ENCODE measurements at places on chromosomes 5 and 9.
A peak's percentile ranks its signal among the peaks of the same experiment; 100 is the strongest.

GRCh38 chr9:72980600-72981265, 27.9 kb upstream of the ALDH1A1 start:
- no peak for DNase-seq

DNA sequence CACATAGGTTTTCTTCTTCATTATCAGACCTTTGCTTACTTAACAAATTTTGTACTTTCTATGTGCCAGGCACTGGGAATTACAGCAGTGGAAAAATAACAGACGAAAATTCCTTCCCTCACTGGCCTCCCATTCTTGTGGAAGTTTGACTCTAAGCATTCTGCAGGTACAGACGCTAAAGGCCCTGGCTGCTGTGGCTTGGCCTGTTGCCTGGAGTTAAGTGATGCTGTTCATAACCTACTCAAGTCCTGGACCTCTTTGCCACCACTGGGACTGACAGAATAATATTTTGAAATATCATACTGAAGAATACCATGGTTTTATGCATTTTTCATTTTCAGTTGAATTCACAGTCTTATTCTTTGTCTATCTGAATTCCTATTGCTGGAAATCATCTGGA, 97.3 kb upstream of the SPATA31C2 start:
- no peak for DNase-seq

GRCh38 chr9:118162716-118163115, 458.5 kb downstream of the TLR4 start:
- no peak for DNase-seq

DNA sequence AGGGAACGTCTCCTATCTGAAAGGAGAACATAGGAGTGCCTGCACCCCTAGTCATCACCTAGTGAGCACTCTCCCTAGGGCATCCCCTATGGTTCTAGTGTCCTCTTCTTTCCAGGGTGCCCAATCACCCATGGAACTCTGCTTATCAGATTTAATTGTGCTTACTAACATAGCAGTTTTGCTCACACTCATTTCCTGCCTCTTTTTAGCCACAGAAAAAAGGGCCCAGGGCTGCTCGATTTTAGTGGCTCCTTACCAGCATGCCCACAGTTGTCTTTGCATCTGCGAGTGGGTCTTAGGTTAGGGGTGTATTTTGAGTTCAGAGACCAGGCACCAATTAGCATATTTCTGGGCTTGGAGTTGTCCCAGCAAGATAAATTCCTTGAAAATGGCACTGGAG, 1110.2 kb downstream of the TAF11L14 start:
- no peak for DNase-seq

- DNase-seq = no peak
These were observed 73.9 kb upstream of the RANBP6 start for GRCh38 chr9:6089300-6089699.

GRCh38 chr5:115257981-115258380, 4.7 kb downstream of the PGGT1B start:
- no peak for DNase-seq

- DNase-seq = no peak
These were observed 188.8 kb downstream of the NTRK2 start for GRCh38 chr9:84858364-84858763.

DNA sequence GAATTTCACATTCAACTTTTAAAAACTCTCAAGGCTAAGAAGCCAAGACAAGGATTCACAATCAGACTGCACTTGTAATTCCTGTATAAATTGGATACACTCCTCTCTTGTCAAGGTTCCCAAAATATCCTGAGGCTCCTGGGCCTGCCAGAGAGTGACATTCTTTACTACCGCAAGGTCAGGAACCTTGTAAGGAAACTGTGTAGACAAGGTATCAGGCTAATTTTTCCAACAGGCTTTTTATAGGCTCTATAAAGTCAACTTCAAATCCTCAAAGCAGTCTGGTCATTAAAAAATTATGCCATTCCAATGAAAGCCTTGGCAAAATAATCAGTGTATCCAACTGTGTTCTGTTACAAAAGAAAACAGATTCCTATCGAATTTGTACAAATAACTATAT, 15.5 kb upstream of the PAIP1 start:
- DNase-seq = no peak

GRCh38 chr5:31232273-31232888, 38.9 kb downstream of the CDH6 start:
- peak; percentile 48 for DNase-seq

DNA sequence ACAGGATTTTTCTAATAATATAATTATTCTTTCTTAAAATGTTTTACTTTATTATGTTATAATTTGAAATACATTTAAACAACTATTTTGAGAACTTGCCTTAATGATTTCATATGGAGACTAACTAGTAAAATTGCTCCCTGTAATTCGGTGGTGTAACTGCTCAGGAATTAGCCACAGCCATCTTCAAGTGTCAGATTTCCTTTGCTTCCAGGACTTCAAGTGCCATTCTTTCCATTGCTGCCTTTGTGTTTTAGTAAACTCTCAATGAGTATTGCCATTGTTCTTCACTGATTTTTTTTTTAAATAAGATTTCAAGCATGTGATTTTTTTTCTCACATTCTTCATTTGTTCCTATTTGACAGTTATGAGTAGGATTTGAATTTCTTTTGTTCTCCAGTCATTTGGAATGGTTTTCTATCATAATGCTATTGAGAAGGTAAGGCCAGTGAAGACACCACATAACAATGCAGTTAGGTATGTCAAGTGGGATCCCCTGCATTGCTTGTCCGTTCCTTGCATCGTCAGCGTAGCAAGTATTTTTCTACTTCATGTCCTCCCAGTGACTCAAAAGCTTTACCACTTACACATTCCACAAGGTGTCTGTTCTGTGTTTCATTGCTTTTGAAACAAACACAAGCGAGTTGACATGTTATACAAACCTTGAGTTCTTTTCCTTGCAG, 83.7 kb downstream of the LNPEP start:
- DNase-seq = no peak

DNA sequence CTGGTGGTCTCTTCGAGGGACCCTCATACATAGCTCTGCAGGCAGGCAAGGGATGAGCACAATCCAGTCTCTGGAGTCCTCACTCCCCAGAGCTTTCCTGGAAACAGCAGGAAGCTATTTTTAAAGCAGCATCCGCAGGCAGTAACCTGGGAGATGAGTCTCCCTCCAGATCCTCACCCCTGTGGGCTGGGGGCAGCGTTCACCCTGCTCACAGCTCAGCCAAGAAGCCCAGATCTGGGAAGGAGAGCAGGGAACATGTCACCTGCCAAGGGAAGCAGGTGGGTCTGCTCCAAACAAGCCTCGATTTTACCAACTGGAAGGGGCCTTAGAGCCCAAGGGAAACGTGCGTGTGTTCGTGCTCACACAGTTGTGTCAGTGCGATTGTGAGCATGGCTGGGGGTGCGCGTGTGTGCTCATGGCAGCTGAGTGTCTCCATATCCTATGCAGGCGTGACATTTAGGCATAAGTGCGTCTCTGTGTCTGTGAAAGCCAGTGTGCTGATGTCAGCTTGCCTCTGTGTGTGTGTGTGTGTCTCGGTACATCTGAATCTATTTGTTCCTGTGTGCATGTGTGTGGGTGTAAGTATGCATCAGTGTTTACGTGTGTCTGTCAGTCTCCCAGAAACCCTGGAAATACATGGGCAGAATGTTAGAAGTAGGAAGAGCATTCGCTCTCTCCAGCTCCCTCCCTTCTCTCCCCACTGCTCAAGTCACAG, 40.6 kb upstream of the CPLX2 start:
- DNase-seq = no peak

- no peak for DNase-seq
These were observed 47.2 kb downstream of the EBF1 start for GRCh38 chr5:159052401-159053011.

GRCh38 chr5:80189201-80189600, 66.6 kb downstream of the SERINC5 start:
- DNase-seq = no peak

- no peak for DNase-seq
These were observed 39.1 kb upstream of the ITGA1 start for GRCh38 chr5:52748590-52748989.

DNA sequence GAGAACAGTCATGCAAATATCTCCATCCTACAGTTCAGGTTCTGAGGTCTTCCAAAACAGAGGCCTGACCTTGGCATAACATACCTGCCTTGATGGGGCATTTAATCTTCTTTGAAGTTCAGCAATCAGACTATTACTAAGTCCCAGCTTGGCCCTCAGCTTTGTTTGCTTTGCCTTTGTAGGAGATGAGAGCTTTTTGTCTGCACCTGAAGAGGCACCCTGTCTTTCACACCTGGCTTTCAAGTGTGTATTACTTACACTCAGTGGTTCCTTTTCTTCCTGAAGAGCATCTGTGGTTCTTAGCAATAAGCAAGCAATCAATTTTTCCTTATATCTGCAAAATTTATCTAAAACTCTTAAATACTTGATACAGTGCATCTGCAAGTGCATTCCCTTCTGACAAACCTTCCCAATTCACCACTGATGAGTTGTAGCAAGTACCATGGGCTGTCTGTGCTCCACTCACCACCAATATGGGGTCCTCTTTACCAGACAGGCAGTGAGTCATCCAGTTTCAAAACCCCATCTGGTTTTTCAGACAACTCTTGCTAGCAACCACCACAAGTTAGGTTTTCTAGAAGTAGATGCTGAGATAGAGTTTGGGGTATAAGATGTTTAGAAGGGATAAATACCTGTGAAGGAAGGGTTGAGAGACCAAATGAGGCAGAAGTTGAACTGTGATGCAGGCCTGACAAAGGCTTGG, 100.2 kb downstream of the HINT1 start:
- no peak for DNase-seq

DNA sequence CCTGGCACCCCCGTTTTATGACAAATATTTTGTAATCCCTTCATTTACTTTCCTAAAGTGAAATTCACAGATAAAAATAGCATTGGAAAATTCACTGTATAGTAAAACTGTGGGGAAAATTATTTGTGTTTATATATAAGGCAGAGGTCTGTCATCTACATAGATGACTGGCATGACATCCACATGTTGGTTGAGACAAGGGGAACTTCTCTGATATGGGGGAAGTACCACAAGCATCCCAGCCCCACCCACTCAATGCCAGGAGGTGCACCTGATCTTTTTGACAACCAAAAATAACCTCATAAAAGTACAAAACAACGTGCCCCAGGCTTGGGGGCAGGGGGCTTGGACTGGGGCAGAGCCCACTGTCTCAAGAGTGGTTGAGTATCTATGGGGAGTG, 6.3 kb upstream of the TDRD7 start:
- no peak for DNase-seq

- no peak for DNase-seq
These were observed 129.6 kb upstream of the ABCA1 start for GRCh38 chr9:105057551-105057950.

DNA sequence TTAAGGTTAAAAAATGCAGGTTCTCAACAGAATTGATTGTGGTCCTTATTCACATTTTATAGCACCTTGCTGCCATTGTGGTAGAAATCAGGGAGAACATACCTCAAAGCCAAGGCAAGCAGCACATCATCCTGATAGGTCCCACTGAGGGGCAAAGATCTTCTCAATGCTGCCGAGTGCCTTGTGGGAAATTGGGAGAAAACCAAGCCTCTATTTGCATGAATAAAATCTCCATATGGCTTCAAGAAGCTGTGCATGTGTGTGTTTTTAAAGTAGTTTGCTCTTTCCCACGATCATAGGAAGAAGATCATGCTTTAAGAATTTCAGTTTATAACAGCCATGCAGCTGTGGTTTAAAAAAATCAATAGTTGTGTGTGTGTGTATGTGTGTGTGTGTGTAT, 216.9 kb upstream of the FBXL7 start:
- DNase-seq = no peak

GRCh38 chr5:32805971-32806638, 95.0 kb downstream of the NPR3 start:
- no peak for DNase-seq

- DNase-seq = no peak
These were observed 50.2 kb downstream of the IPPK start for GRCh38 chr9:92619601-92620300.

- no peak for DNase-seq
These were observed 28.5 kb downstream of the ENC1 start for GRCh38 chr5:74612045-74612444.

DNA sequence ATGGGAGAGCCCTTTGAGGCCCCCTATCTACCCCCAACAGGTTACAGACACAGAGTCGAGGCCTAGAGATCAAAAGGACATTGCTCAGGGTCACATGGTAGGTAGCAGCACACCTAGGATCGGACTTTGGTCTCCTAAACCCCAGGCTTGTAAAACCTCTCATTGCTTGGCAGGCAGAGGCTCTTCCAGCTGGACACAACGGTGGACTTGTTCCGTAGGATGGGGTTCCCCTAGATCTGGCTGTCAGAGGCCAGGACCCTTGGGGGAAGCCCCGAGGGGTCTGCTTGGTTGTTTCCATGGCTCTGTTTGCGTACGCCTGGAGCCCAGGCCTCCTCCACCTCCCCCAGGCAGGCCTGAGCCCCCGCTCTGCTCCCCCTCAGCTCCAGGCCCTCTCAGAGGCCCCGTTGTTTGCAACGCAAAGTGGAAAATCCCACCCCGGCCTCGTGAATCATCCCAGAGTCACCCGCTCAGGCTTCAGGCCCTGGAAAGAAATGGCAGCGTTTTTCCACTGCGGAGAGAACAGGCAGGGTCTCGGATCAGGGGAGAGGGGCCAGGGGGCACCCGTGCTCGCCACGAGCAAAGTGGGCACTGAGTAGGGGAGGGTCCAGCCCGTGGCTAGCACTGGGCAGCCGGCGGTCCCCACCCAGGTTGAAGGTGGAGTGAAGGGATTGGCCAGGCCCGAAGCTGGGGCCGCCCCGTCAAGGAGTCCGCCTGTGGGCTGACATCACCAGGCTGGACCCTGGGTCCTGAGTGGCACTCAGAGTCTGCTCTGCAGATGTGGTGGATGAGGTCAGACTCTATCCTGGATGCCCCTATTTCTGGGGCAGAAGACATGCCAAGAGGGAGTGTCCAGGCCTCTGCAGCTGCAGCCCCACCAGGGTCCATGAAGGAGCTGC, 19.8 kb downstream of the COL27A1 start:
- DNase-seq = no peak

DNA sequence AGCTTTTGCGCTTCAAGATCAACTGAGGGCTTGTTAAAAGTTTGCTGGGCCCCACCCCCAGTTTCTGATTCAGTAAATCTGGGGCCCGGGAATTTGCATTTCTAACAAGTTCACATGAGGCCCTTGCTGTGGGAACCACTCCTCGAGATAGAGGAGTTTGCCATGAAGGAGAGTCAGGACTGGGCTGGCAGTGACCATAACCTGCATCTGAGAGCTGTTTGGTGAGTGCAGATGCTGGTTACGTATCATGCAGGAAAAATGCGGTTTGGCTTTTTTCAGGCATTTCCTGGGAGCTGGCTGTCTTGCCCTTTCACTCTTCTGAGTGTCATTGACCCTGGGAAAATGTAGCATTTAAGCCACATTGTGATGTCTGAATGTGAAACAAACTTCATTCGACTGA, 9.4 kb upstream of the ANGPTL2 start:
- DNase-seq = no peak

DNA sequence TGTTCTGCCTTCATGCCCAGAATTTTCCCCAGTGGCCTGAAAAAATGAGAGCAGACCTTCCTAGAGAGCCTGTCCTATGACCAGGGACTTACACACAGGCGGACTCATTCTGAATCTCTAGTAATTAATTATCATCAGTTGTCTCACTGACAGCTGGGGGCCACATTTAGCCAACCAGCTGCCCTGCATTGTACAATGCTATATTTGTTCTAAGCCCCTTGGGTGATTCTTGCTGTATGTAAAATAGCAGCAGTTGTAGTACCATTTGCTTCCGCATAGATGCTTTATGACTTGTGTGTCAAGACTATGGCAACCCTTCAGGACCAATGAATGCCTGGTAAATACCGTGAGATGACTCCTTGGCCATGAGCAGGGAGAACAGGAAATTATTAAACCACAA, 415.4 kb upstream of the SEMA6A start:
- DNase-seq = no peak

- DNase-seq = no peak
These were observed 6.5 kb downstream of the FAM240B start for GRCh38 chr9:38713426-38713825.

- DNase-seq = no peak
These were observed 1329.4 kb downstream of the PTPRD start for GRCh38 chr9:9283159-9283986.
